ENCODE measurements at places on chromosomes 2 and 18. TPM values are rescaled to one million over a fixed set of nuclear protein-coding genes. Genes with fewer than 3 reads are reported as not detected.

GRCh38 chr2:55530539-55531081 is 11.1 kb downstream of the CFAP36 start:
- H3K27me3 ChIP-seq = no peaks in the 10 kb centered on the region
- peak; percentile 1 for DNase-seq
- H3K27ac ChIP-seq = no peak overlapping the region
- peaks cover 16% of the 10 kb centered on the region for H3K4me1 ChIP-seq
- peaks cover under 1% of the 10 kb centered on the region for H3K36me3 ChIP-seq

DNA sequence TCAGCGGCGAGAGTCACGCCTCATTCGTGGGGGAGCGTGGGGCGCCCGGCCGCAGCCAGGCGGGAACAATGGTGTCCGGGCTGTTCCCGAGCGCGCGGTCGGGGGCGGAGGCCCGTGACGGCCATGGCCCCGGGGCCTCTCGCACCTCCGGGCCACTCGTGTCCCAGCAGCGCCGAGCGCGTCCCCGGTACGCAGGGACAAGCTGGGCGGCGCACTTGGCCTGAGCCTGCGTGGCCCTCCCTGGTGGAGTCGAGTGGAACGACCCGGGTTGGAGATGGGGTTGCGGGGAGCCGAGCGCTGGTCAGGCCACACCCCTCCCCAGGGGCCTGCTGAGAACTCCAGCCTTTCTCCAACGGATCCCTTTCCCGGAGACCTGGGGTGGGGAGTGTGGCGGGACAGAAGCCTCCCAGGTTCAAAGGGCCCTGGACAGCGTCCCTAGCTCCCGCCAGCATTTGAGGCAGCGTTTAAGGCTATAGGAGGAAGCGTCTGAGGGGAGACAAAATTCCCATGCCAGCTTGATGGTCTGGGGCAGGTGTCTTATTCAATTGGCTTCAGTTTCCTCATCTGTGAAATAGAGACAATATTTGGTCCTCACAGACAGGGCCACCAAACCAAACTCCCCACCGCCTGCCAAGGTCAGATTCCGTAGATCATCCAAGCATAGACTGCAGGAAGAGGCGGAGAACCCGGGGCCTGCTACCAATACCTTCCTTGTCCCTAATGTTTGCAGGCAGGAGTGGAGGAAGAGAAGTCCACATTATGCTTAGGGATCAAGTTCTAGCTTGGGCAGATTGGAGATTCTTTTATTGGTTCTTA is 553 bp downstream of the CNDP2 start:
- peak overlapping the region; percentile 77 for H3K4me3 ChIP-seq
- no peaks in the 10 kb centered on the region for H3K27me3 ChIP-seq
- DNase-seq = no peak
- H3K27ac ChIP-seq = peak overlapping the region; percentile 86
- H3K4me1 ChIP-seq = peaks cover 40% of the 10 kb centered on the region

GRCh38 chr18:2994603-2995432 is 18.1 kb downstream of the LPIN2 start:
- H3K27me3 ChIP-seq = no peaks in the 10 kb centered on the region
- peaks cover 59% of the 10 kb centered on the region for H3K4me1 ChIP-seq
- H3K36me3 ChIP-seq = no peaks in the 10 kb centered on the region
- DNase-seq = peak; percentile 47

GRCh38 chr18:10430677-10431076 is 23.8 kb upstream of the APCDD1 start:
- H3K4me1 ChIP-seq = no peaks in the 10 kb centered on the region
- no peaks in the 10 kb centered on the region for H3K27me3 ChIP-seq
- no peak overlapping the region for H3K4me3 ChIP-seq
- H3K27ac ChIP-seq = no peak overlapping the region
- DNase-seq = no peak
- H3K36me3 ChIP-seq = no peaks in the 10 kb centered on the region

DNA sequence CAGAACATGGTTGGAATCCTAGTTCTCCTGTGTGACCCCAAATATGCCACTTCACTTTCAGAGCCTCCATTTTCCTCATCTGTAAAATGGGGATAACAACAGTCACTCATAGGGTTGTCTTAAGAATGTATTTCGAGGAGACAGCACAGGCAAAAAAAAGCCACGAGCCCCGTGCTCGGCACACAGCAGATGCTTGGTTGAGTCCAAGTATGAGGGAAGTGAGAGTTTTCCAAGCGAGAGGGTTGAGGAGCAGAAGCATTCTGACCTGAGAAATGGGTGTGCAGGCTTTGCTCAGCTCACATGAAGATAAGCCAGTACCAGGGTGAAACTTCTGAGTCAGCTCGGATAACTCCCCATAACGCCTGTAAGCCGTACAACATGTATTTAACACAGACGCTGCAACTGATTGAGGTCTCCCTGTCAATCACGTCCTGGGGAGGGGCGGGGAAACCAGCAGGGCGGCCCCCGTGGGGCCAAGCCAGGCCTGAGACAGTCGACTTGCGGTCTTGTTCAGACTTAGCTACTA is 23.0 kb upstream of the ODC1 start:
- H3K4me3 ChIP-seq = no peak overlapping the region
- no peaks in the 10 kb centered on the region for H3K4me1 ChIP-seq
- no peaks in the 10 kb centered on the region for H3K36me3 ChIP-seq
- DNase-seq = no peak
- no peak overlapping the region for H3K27ac ChIP-seq
- H3K27me3 ChIP-seq = peaks cover 3% of the 10 kb centered on the region

- no peak for DNase-seq
- H3K4me1 ChIP-seq = no peaks in the 10 kb centered on the region
- H3K4me3 ChIP-seq = no peak overlapping the region
- H3K27me3 ChIP-seq = no peaks in the 10 kb centered on the region
- no peaks in the 10 kb centered on the region for H3K36me3 ChIP-seq
- no peak overlapping the region for H3K27ac ChIP-seq
These were observed 84.6 kb downstream of the SP3 start for GRCh38 chr2:173880561-173880960.

DNA sequence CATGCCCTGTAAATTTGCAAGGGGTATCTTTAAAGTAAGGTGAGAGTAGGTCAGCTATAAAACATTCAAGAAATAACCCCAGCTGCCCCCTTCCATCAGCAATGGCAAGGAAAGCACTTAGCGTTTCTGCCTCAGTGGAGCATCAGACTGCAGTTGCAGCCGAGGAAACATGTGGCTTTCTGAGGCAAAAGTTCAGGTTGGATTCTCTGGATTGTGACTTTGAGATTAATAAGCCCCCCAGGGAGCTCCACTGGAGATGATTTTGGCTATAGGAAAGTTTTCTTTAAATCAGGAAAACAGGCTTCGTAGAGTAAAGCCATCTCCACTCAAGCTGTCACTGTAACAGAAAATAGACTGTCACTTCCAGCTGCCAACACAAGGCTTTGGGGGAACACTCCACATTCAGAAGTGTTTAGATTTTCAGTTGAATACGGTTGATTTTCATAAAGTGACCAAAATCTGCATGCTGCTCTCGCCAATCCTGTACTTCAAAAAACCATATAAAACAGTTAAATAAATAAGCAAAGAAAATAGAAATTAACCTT is 15.3 kb upstream of the RIT2 start:
- no peak for DNase-seq
- H3K4me1 ChIP-seq = no peaks in the 10 kb centered on the region
- H3K27me3 ChIP-seq = no peaks in the 10 kb centered on the region

GRCh38 chr2:84901593-84902120 is 3.8 kb upstream of the TMSB10 start:
- H3K36me3 ChIP-seq = no peaks in the 10 kb centered on the region
- DNase-seq = no peak
- peaks cover 40% of the 10 kb centered on the region for H3K4me1 ChIP-seq
- H3K27me3 ChIP-seq = no peaks in the 10 kb centered on the region
- H3K27ac ChIP-seq = no peak overlapping the region

- H3K4me3 ChIP-seq = no peak overlapping the region
- no peak for DNase-seq
- no peaks in the 10 kb centered on the region for H3K27me3 ChIP-seq
These were observed 16.9 kb upstream of the SULT1C2 start for GRCh38 chr2:108271691-108272253.

DNA sequence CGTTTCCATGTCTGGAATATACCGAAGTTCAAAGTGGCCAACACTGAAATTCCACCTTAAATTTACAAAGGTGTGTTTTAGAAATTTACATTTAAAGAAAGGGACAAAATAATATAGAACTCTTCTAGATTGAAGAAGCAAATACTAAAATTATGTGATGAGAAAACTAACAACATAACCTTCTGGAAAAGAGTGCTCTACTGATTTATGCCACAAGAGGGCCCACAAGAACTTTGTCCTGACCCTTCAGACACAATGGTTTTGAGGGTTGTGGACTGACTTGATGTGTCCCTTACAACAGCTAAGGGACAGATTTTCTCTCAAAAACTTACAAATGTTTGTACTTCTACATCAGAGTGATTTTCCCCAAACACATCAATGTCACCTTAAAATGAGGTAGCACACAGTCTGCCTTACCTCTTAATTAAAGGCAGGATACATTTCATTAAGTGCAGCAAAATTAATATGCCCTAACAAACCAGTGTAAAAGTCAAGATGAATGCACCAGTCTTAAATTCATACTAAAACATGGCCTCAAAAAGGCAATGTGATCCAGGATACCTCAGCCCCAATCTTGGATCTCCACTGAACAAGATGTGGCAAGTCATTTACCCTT is 36.2 kb downstream of the EIF2AK3 start:
- DNase-seq = peak; percentile 56
- peaks cover 23% of the 10 kb centered on the region for H3K36me3 ChIP-seq
- H3K27ac ChIP-seq = no peak overlapping the region

DNA sequence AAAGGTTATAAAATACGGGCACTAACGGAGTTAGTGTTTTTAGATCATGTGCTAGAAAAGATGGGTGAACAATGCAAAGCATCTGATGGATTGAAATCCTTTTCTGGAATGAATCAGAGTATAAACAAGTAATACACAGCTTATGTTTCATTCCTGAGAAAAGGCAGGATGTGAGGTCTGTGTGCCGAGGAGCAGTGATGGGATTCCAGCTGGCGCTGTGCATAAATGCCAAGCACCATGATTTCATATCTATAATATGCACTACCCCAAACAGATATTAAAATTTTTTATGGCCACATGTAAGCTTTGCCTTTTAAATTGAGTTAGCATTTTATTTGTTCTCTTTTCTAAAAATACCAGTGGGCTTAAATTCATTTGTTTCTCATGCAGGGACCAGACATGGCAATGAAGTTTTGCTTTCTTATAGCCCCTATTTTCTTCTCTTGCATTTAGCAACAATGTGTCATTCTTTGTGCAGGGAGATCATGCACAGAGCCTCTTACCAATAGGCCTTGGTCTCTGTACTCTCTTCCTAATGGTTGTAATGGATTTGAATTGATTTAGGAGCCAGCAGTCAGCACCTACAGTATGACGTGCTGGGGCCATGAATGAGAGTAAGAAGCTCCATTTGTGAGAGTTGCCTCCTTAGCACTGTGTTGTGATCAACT is 323.9 kb downstream of the SLC8A1 start:
- no peak overlapping the region for H3K4me3 ChIP-seq
- no peaks in the 10 kb centered on the region for H3K36me3 ChIP-seq
- DNase-seq = no peak
- no peaks in the 10 kb centered on the region for H3K4me1 ChIP-seq
- H3K27ac ChIP-seq = no peak overlapping the region

DNA sequence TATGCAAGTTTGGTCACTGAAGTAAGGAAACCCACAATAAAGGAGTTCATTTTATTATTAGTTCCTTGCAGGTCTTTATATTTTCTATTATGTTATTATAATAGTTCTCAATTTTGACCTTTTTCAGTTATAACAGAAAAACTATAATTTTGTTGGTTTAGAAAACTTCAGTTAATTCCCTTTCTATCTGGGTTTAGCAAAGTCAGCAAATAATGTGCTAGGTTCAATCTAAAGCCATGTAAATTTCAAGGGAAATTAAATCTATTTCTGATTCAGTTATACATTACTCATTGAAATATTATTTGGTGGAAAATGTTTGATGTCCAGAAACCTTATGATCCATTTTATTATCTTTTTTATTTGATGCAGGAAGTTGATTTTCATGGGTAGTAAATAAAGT is 43.7 kb downstream of the MYL1 start:
- DNase-seq = no peak
- no peak overlapping the region for H3K4me3 ChIP-seq
- H3K27ac ChIP-seq = no peak overlapping the region

DNA sequence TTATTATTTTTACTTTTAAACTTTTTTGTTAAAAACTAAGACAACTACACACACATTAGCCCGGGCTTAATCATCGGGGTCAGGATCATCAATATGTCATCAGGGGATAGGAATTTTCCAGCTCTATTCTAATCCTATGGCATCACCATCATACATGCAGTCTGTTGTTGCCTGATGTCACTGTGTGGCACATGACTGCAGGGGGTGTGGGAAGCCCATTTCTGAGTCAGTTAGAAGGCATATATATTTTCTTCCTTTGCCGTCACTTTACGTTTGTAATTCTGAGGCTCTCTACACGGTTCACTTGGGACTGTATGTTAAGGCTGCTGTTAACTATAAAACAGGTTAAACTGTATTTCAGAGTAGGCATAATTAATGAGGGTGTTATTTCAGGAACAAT is 144.4 kb upstream of the ITGA6 start:
- DNase-seq = no peak
- no peak overlapping the region for H3K4me3 ChIP-seq
- no peaks in the 10 kb centered on the region for H3K27me3 ChIP-seq

GRCh38 chr2:69652206-69652605 is 8.7 kb upstream of the AAK1 start:
- no peak overlapping the region for H3K4me3 ChIP-seq
- H3K36me3 ChIP-seq = no peaks in the 10 kb centered on the region
- no peak overlapping the region for H3K27ac ChIP-seq
- H3K27me3 ChIP-seq = no peaks in the 10 kb centered on the region

GRCh38 chr2:229043681-229044080 is 227.4 kb downstream of the PID1 start:
- DNase-seq = no peak
- no peaks in the 10 kb centered on the region for H3K27me3 ChIP-seq
- no peaks in the 10 kb centered on the region for H3K4me1 ChIP-seq

GRCh38 chr2:1321321-1321720 is 91.9 kb upstream of the TPO start:
- DNase-seq = no peak
- H3K4me3 ChIP-seq = no peak overlapping the region
- no peak overlapping the region for H3K27ac ChIP-seq

DNA sequence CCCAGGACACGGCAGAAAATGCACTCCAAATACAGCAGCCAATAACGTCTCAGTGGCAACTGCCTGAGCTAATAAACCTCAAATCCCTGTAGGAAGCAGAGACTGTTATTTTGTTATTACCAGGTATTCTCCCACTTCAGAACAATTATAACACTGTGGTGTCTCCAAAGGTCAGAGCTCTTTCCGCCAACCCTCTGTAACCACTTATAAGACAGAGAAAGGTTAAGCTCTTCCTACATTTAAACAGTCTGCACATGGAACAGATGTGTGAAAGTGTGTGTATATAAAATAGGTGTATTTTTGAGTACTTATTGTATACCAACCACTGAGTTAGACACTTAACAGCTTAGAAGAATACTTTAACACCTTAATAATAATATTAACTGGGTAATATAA is 64.1 kb downstream of the FBXO15 start:
- no peak for DNase-seq
- H3K27me3 ChIP-seq = no peaks in the 10 kb centered on the region
- H3K4me3 ChIP-seq = peak overlapping the region; percentile 30
- H3K27ac ChIP-seq = no peak overlapping the region
- H3K36me3 ChIP-seq = no peaks in the 10 kb centered on the region
- H3K4me1 ChIP-seq = peaks cover 20% of the 10 kb centered on the region

TTR gene
- total RNA-seq = not detected

TGFA gene
- 0.42 TPM for total RNA-seq

KLHL14 gene
- total RNA-seq = not detected

ACKR3 gene
- total RNA-seq = 1.6 TPM

SLC5A7 gene
- total RNA-seq = not detected

ACVR1C gene
- 0.66 TPM for total RNA-seq

FAM110C gene
- total RNA-seq = 0.44 TPM
